ENCODE measurements at places on chromosomes 3 and 15. TPM values are rescaled to one million over a fixed set of nuclear protein-coding genes. Genes with fewer than 3 reads are reported as not detected.

DISP2 gene
- under 0.01 TPM for total RNA-seq

TPM1 gene
- 998 TPM for total RNA-seq

LSAMP gene
- 0.28 TPM for total RNA-seq

SLC6A1 gene
- under 0.01 TPM for total RNA-seq

RBPMS2 gene
- total RNA-seq = not detected

TF gene
- total RNA-seq = not detected

BDH1 gene
- total RNA-seq = 1.4 TPM

GHRL gene
- not detected for total RNA-seq

EAF2 gene
- total RNA-seq = 4.5 TPM

TTC23 gene
- total RNA-seq = 17.8 TPM

MUC13 gene
- not detected for total RNA-seq

UTS2B gene
- 0.28 TPM for total RNA-seq

WDR93 gene
- total RNA-seq = under 0.01 TPM

Measured in regular cardiac myocyte (primary cell).